ENCODE measurements at places on chromosomes 16 and 17.

GRCh38 chr17:7404737-7405349 is 946 bp upstream of the TMEM256 start:
- DNase-seq, result peak; percentile 75

DNA sequence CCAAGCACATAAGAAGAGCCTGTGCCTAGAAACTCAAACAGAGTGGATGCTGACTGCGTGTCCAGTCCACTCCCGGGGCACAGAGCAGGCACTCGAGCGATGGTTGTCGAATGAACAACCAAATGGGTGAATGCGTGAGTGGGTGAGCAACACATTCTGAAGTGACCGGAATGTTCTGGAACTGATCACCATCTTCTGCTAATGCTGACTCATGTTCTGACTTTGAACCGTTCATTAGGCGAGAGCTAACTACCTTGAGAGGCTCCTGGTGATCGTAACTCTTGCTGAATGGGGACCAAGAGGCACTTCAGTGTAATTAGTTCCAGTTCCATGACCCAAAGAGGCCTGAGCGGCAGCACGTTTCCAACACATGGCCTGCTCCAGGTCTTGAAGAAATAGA is 37.9 kb downstream of the IRF8 start:
- DNase-seq, result peak; percentile 41

DNA sequence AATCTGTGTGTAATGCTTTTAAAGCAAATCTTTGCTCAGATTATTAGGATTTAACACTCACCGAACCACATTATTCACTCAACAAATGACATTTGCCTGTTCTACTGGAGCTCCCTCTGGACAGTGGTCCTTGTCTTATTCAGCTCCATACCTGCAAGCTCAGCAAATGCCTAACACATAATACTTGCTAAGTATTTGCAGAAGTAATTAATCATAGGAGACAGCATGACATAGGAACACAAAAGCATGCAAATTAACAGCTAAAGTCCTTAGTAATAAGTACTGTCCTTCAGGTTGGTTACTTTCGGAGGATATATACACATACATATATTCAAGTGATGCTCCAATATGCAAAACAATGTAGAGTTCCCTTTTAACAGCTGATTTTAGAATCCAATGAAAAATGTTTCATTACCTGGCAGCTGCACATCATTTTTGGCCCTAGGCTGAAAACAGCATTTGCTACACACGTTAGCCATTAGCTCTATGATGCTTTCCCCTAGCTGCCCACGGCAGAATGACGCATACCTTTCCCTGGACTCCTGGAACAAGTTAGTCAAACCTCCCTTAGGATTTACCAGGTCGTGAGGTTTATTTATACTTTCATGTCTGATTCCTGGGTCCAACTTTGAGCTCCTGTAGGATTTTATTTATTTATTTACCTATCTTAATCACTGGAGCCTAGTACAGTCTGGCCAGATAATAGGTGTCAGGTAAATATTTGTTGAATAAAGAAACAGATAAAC is 8.6 kb downstream of the BRD7 start:
- DNase-seq, result no peak

DNA sequence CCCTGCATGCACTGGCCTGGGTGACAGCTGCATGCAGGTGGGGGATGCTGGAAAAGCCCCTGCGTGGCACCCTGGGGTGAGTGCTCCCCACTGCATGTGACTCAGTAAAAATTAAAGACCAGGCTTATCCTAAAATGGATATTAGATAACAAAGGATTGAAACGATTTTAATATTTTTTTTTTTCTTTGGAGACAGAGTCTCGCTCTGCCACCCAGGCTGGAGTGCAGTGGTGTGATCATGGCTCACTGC is 334.9 kb downstream of the C16orf95 start:
- DNase-seq, result no peak

GRCh38 chr16:27780468-27781194 is 230.7 kb downstream of the KATNIP start:
- no peak for DNase-seq

DNA sequence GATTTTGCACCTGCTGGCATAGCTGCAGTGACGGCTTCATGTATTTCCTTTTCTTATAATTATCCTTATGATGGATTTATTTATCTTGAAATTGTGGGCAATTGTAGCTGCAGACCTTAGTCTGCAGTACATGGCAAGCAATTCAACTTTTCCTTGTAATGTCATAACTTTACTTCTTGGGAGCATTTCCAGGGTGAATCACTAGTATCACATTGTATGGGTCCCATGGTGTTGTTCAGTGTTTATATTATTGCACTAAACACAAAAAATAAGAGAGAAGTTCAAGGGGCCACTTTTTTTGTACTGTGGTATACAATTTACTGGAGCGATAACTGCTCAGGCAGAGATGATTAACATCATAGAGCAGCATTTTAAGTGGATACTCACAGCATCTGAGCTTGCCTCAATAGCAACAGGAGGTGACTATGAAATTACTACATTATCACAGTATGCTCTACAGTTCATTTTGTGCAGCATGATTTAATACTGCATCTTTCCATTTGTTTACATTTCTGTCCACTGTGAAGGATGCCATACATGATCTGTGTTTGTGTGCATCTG is 169.5 kb downstream of the STX8 start:
- no peak for DNase-seq

DNA sequence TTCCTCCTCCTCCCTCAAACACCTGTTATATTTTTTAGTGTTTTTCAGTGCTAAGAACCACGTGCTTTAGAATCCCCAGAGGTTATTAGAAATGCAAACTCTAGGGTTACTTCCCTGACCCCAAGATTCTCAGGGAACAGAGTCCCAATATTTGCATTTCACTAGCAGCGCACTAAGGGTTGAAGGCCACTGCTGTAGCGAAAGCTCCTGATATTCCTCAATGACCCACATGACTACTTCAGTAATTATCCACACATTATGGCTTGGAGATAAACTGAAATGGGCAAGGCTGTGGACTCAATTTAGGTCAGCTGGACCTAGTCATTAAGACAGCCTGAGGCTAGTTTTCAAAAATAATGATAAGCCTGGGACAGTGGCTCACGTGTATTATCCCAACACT is 78.5 kb upstream of the BCAR1 start:
- DNase-seq, result no peak

Measured in cardiac muscle cell (in vitro differentiated cells and primary cell).